ENCODE measurements at places on chromosomes 7 and 10.

GRCh38 chr10:80414142-80414895, 6.0 kb downstream of the PRXL2A start:
- no peak for DNase-seq

GRCh38 chr7:78081888-78082287, 283.3 kb downstream of the PHTF2 start:
- DNase-seq = no peak

GRCh38 chr7:17212188-17212587, 86.3 kb upstream of the AHR start:
- DNase-seq = no peak

- no peak for DNase-seq
Observed at GRCh38 chr10:87635498-87636312, 24.0 kb upstream of the PAPSS2 start.

GRCh38 chr7:7569081-7569527, 2.4 kb downstream of the MIOS start:
- DNase-seq = no peak

GRCh38 chr7:65216469-65216868, 157.2 kb upstream of the ZNF92 start:
- no peak for DNase-seq

- no peak for DNase-seq
Observed at GRCh38 chr10:31704195-31704594, 224.4 kb downstream of the ARHGAP12 start.

DNA sequence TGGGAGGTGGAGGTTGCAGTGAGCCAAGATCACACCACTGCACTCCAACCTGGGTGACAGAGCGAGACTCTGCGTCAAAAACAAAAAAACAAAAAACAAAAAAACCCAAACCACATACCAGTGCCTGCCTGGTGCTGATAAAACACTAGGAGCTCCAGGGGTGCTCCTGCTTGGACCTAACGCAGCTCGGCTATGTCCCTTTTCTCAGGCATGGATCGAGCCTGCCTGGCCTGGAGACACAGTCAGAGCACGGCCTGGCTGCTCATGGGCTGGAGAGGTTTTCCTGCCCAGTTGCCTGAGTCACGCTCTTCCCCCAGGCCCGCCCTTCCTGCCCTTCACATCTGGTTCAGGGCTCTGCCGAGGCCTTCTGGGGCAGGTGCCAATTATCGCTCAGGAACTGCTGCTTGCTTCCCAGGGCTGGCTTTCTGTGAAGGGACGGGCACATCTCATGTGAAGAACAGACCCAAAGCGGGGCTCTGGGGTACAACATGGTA, 12.6 kb upstream of the NPFFR1 start:
- no peak for DNase-seq

- no peak for DNase-seq
Observed at GRCh38 chr7:127208351-127208750, 44.4 kb downstream of the GRM8 start.

DNA sequence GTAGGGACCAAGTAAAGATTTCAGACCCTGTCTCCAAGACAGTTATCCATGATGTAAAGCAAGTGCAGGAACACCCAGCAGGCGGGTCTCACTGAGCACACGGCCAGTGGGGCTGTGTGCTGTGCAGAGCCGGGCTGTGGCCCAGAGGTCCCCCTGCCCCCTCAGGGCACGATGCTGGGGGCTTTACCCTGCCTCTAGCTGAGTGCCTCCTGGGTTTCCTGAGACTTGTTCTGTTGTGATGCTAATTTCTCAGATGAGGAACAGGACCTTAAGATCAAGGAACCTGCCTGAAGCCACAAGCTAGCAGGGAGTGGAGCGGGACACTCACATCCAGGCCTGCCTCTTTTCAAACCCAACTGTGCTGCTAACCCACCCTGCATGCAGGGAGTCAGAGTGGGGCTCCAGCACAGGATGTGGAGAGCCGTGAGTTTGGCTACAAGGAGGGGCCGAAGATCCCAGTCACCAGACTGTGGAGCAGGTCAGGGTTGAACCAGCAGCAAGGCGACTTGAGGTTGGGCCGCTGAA, 76.1 kb upstream of the LYZL2 start:
- DNase-seq = no peak

DNA sequence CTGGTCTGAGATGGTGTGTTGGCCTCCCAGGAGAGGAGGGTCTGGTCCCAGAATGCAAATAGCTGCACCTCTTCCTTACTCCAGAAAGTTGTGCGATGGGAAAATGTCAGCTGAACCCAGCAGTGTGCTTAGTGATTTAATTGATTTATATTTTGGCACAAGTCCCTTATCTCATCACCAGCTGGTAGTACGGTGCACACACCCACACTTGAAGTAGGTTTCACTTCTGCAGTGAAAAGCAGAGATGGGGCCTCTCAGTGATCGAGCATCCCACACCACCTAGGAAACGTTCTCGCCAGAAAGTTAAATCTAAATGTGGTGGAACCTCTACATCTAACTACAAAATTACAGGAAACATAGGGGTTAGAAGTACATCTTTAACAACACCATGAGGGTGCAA, 80.4 kb downstream of the UBE3C start:
- no peak for DNase-seq

DNA sequence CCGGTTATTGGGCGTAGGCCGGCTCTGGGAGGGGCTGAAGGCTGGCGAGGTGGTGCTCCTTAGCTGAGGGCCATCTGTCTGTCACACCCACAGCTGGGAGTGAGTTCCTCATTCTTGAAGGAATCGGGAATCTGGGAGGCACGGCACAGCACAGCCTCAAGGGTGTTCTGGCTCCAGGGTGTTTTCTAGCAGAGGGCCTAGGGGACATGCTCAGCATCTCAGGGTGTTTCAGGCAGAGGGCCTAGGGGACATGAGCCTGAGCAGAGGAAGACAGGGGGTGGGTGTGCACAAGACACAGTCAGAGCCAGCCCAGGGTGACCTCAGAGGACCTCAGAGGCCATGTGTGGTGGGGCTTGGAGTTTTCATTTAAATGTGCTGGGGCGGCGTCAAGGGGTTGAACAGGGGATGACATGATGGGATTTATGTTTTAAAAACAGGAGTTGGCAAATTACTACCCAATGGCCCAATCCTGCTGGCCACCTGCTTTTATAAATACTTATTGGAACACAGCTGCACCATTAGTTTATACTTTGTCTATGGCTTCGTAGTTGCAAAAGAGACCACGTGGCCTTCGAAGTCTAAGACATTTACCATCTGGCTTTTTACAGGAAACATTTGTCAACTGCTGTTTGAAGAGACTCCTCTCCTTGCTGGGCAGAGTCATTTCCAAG, 121.6 kb downstream of the PRKAG2 start:
- no peak for DNase-seq

DNA sequence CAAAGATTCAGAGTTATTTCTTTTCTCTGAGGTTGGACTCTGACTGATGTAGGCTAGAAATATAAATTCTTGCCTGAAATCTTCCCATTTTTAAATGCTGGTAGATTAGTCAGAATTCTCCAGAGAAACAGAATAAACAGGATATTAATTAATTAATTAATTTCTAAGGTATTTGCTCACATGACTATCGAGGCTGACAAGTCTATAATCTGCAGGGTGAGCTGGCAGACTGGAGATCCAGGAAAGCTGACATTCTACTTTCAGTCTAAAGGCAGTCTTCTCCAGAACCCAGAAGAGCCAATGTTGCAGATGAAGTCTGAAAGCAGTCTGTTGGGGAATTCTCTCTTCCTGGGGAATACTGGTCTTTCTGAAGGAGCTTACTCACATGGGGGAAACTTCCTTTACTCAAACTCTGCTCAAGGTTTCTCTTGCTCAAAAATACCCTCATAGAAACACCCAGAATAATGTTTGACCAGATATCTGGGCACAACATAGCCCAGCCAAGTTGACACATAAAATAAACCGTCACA, 189.7 kb downstream of the KIF20B start:
- no peak for DNase-seq

DNA sequence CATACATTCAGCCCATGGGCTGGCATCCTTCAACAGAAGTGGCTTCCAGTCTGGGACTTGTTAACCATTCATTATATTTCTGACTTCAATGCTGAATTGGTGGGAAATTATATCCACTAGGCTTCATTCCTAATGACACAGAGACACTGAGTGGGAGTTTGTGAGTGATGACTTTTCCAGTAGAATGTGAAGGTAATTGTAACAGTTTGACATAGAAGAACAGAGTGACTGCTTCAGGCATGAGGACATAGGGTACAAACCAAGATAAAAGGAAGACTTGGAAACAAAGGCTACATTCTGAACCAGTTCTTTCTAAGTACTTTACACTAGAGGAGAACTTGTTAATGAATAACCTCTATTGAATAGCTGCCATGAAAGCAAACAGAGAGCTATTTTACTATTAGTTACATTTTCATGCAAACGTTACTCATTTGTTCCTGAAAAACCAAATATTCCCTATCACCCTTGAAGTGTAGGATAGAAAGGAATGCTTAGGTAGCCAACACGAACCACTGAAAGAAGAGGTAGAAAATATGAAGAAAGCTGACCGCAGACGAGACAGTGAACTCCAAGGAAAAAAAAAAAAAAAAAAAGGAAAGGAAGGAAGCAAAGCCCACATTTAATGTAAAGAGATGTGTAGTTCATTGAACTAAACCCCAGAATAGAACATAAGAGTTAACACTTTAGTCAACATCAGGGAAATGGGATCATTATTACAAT, 237.0 kb upstream of the SEMA3C start:
- DNase-seq = no peak

DNA sequence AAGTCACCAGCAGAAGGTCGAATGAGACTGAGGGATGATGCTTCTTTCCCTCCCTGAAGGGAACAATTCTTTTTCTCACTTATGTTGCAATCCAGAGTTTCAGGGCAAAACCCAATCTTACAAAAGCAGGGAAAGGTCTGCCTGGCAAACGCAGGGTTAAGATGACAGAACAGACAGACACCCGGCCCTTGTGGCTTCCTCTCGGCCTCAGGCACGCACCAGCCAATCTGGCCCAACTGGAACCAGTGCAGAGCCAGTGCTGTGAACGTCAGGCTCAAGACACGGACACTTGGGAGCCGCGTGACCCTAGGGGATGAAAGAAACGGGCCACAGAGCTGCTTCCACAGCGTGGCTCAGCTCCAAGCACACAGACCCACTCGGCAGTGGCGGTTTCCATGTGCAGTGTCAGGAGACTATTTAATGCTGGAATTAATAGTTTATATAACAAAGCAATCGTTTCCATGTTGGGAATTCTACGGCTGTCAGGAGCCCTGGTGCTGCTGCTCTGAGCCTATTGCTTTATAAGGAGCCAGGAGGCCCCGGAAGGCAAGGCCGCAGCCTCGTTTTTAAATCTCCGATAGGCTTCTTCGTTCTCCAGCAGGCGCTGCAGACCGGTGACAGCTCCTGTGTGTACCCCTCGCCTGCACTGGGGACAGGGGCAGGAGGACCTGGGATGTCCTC, 198.4 kb downstream of the DIP2C start:
- no peak for DNase-seq

DNA sequence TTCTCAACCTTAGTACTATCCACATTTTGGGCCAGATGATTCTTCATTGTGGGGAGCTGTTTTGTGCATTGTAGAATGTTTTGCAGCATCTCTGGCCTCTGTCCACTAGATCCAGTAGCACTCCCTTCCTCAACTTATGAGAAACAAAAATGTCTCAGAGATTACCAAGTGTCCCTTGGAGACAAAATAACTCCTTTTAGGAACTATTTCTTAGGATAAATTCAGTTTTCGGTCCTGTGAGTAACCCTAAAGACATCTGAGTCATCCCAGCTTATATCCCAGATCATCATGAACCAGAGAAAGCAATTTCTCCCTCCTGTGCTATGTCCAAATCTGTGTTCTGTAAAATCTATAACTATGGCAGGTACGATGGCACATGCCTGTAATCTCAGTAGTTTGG, 266.6 kb upstream of the PHYHIPL start:
- no peak for DNase-seq

DNA sequence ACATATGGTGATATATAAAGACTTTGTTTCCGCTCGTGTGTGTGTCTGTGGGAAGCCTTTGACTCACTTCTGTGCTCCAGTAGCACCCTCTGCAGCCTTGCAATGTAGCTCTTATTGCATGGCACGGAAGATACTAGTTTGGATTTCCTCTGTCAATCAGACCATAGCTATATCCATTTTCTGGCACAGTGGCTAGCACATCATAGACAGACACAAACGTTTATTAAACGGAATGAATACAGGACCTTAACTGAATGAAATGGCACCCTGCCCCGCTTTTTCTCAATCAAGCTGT, 124.0 kb upstream of the PTPN20 start:
- peak; percentile 0 for DNase-seq

- DNase-seq = no peak
Observed at GRCh38 chr10:113565364-113565763, 12.5 kb downstream of the HABP2 start.

DNA sequence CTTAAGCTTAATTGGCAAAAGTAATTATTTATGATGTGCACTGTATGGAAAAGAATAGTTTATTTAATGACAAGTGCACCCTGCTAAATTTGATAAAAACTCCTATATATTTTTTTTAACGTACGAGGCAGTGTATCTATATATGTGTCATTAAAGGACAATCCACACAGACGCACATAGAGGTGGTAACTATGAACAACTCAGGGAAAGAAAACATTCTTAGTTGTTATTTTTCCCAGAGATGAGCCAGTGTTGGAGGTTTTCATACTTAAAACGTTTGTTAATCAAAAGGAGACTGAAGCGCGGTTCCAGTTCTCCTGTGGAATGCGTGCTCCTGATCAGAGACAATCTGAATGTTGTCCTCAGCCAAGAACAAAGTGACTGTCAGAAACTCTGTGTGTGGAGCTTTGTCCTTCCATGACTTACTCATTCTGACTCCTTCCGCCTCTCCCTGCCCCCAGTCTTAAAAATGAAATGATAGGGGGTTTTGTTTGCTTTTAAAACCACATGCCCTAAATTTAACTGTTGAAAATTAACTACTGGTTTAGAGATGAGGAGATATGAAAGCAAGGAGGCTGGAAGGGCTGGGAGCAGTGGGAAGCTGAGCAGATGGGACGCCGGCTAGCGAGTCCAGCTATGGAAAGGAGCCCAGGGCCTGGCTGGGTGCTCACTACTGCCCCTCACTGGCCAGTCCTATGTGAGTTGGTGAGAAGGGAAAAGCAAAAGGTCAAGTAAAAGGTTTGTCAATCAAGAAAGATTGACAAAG, 99.6 kb downstream of the SVIL start:
- DNase-seq = no peak

GRCh38 chr10:119049361-119049760, 19.8 kb downstream of the NANOS1 start:
- no peak for DNase-seq

- no peak for DNase-seq
Observed at GRCh38 chr7:96701258-96701657, 8.4 kb downstream of the SEM1 start.

DNA sequence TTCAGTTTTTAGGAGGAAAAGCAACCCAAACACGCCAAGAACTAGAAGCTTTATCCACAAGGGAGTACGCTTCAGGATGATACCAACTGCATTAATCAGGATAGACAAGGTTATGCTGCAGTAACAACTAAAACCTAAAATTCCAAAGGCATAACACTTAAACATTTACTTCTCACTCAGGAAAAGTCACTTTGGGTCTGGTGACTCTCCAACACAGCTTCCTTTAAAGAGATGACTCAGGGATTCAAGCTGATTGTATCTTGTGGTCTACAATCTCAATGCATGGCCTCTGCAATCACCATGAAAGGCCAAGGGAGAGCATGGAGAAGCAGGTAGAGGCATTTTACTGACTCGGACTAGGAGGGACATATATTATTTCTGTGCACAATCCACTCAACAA, 315.8 kb downstream of the KCNMA1 start:
- no peak for DNase-seq
